ENCODE measurements at places on chromosomes 13 and 19. TPM values are rescaled to one million over a fixed set of nuclear protein-coding genes. Genes with fewer than 3 reads are reported as not detected.

Gene PLK5
- polyA plus RNA-seq: 0.28 TPM

Gene ZNF382
- 10.8 TPM for polyA plus RNA-seq

Gene IPO5
- 157 TPM for polyA plus RNA-seq

- DNase-seq: no peak
Measured at GRCh38 chr13:21557995-21558394, 46.0 kb downstream of the MICU2 start.

GRCh38 chr13:20457670-20458069, 68.0 kb downstream of the CRYL1 start:
- no peak for DNase-seq

DNA sequence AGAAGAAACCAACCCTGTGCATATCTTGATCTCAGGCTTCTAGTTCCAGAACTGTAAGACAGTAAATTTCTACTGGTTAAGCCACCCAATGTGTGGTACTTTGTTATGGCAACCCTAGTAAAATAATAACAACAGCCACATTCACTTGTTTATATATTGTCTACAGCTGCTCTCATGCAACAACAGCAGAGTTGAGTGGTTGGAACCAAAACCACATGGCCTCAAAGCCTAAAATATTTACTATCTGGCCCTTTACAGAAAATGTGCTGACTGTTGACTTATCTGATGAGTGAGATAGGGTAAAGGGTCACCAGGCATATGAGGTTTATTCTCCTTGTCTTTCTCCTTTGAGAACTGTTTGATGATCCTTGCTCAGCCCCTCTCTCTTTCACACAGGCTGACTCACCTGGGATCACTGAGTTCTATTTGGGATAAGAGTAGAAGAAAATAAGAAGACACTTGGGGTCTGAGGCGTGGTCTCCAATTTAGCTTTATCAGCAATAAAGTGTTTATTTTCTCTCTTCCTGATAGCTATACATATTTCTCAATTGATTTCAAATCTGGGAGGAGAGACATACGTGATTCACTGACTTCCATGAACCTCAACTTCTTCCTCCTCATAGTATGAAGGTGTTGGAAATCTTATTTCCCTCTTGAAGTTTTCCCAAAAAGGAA, 227.5 kb upstream of the STARD13 start:
- no peak for DNase-seq

GRCh38 chr13:99496184-99497142, 4.8 kb upstream of the TM9SF2 start:
- DNase-seq: no peak

GRCh38 chr13:75101348-75101747, 380.6 kb downstream of the TBC1D4 start:
- no peak for DNase-seq

GRCh38 chr13:45895881-45896280, 44.3 kb upstream of the SIAH3 start:
- DNase-seq: no peak

DNA sequence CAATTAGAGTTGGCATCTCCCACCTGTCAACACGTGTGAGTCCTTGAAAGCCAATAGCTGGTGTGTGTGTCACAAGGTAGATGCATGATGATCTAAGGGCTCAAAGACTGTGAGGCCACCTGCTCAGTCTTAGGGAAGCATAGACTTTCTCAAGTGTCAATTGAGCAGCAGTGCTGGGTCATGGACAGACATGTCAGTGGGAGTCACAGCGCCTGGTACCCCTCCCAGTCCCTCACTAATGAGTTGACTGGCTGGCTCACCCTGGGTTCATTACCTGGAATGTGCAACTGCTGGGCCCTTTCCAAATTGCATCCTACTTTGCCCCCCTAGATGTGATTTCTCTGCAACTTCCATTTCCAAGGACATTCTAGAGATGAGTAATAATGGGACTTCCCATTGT, 9.1 kb upstream of the PSG6 start:
- DNase-seq: no peak

Measured in right lung (tissue), 10 donors.